ENCODE measurements at places on chromosomes 5 and 9.

DNA sequence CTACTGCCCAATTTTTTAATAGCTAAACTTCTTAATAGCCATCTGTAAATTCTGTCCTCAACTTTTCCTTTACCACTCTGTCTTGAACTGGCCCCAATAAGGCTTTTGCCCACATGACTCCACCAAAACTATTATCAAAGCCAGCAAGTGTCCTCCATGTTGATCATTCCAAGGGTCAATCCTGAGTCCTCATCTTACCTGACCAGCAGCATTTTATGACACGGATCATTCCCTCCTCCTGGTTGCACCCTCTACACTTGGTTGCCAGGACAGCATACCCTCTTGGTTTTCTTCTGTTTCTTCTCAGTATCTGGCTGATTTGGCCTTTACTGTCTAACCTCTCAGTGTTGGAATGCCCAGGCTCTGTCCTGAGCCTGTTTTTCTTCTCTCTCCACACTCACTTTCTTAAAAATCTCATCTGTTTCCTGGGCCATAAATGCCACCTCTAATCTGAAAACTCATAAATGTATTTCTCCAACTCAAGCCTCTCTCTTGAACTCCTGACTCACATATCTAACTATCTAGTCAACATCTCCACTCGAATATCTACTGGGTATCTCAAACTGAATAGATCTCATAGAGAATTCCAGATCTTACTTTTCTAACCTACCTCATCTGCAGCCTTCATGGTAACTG lies 40.0 kb upstream of the CDC42SE2 start:
- no peak for DNase-seq

DNA sequence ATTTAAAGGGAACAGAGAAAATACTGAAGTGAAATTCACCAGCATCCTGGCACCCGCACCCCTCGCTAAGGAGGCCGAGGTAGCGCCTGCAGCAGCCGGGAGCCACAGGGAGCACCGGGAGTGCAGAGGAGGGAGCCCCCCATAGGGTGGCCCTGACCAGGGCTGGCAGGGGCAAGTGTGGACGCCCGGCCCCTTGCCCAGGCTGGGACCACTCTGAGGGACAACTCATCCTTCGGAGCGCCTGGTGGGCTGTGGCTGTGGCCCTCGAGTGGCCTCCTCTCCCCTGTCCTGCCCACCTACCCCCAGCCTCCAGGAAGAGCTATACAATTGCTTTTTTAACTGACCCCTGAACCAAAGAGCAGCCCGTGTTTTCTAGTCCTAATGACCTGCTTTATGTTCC lies 47.0 kb downstream of the PLEKHG4B start:
- no peak for DNase-seq

DNA sequence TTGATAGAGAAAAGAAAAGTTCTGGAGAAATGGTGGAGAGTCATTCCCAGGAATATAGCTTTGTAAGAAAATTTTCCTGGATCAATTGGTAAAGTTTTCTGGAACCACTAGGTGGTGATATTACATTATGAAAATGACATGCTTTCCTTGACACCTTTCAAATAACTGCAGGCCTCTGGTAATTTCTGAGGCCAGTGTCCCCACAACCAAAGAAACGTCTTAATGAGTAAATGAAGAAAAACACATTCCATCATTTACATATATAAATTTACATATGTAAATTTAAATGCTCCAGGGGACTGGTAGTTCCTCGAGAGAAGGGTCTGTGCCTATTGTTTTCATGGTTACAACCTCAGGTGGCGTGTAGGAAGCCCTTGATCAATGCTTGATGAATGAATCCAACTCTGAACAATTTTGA lies 17.2 kb upstream of the RGS3 start:
- DNase-seq: peak; percentile 46

DNA sequence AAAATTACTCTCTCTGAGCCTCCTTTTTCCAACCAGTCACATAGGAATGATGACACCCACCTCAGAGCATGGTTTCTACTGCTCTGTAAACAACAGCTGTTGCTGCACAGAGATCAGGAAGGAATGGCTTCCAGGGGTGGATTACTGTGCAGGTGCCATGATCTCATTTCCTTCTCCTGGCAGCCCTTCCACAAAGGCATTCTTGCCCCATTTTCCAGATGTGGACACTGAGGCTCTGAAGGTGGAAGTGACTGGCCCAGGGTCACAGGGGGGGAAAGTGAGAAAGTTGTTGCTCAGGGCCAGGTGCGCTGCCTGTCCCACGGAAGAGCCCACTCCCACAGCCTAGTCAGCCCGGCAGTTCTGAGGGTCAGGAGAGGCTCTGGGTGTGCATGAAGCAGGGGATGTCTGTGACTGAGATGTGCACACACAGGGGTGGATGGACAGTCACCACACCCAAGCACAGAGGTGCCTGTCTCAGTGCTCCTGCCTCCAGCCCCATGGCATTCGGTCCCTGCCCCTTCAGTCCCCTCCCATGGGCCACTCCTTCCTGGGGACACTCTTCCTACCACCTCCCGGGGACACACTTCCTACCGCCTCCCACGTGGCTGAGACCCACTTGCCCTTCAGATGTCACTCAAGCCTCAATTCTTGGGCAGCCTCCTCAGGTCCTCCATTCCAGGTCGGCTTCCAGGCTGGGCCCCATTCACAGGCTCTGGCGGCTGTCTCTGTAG lies 17.0 kb downstream of the FGFR4 start:
- no peak for DNase-seq

- DNase-seq: no peak
Observed at GRCh38 chr5:120435129-120435528, 29.0 kb upstream of the PRR16 start.

DNA sequence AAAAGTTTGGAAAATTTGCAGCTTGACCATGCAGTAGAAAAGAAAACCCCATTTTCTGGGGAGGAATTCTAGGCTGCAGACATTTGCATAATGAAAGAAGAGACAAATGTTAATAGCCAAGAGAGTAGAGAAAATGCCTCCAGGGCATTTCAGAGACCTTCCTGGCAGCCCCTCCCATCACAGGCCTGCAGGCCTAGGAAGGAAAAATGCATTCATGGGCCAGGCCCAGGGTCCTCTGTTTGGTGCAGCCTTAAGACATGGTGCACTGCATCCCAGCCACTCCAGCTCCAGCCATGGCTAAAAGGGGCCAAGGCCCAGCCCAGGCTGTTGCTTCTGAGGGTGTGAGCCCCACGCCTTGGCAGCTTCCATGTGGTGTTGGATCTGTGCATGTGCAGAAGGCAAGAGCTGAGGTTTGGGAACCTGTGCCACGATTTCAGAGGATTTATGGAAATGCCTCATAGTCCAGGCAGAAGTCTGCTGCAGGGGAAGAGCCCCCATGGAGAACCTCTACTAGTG lies 75.0 kb upstream of the OR13F1 start:
- no peak for DNase-seq

DNA sequence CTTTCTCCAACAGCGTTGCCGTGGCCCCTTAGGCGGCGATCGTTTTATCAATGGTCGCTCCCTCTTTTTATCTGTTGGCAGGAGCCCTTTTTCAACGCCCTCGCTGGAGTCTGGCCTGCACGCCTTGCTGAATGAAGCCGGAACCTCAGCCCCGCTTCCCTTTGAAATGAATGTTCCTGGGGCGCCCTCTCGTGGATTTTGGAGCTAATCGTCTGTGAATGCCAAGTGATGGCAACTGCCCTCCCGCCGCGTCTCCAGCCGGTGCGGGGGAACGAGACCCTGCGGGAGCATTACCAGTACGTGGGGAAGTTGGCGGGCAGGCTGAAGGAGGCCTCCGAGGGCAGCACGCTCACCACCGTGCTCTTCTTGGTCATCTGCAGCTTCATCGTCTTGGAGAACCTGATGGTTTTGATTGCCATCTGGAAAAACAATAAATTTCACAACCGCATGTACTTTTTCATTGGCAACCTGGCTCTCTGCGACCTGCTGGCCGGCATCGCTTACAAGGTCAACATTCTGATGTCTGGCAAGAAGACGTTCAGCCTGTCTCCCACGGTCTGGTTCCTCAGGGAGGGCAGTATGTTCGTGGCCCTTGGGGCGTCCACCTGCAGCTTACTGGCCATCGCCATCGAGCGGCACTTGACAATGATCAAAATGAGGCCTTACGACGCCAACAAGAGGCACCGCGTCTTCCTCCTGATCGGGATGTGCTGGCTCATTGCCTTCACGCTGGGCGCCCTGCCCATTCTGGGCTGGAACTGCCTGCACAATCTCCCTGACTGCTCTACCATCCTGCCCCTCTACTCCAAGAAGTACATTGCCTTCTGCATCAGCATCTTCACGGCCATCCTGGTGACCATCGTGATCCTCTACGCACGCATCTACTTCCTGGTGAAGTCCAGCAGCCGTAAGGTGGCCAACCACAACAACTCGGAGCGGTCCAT lies 10.0 kb downstream of the S1PR3 start:
- DNase-seq: peak; percentile 68

GRCh38 chr9:91417602-91418214 lies 5.9 kb downstream of the NFIL3 start:
- no peak for DNase-seq

- DNase-seq: no peak
Observed at GRCh38 chr5:101482931-101483330, 579.8 kb upstream of the ST8SIA4 start.

GRCh38 chr9:132069046-132069898 lies 10.4 kb downstream of the MED27 start:
- DNase-seq: no peak

DNA sequence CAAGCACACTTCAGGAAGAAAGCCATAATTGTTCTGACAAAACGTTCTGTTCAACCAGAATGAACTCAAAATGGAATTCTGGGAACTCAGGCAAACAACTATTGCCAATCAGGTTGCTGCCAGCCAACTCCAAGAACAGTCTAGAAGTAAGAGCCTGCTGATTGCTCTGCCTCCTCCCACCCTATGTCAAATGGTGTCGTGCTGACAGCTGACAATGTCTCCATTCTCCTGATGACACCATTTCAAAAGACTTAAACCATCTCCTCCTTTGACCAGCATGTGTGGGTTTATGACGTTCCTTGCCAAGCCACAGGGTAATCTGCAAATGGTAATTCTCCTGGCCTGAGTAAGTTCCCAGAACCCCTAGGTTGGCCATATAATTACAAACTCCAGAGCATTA lies 21.9 kb upstream of the PLIN2 start:
- DNase-seq: no peak

- DNase-seq: no peak
Observed at GRCh38 chr5:79743846-79744605, 54.4 kb downstream of the CMYA5 start.

GRCh38 chr5:76415855-76416254 lies 12.8 kb downstream of the IQGAP2 start:
- no peak for DNase-seq

- no peak for DNase-seq
Observed at GRCh38 chr5:133642153-133642722, 29.9 kb upstream of the FSTL4 start.

DNA sequence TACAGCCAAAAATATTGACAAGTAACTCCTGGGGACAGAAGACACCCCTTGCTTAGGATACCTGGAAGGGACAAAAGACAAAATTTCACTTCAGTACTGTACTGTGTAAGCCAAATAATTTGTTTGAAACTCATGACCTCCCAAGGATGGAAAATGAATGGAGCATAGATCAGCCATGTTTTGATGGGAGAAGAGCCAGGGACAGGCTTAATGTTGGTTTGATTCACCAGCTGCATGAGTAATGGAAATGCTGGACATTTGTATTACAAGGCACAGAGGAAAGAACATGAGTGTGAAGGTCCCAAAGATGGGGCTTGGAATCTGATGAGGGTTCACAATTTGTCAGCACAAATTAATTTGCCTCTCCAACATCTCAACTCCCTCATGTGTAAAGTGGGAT lies 122.8 kb downstream of the ENC1 start:
- no peak for DNase-seq

DNA sequence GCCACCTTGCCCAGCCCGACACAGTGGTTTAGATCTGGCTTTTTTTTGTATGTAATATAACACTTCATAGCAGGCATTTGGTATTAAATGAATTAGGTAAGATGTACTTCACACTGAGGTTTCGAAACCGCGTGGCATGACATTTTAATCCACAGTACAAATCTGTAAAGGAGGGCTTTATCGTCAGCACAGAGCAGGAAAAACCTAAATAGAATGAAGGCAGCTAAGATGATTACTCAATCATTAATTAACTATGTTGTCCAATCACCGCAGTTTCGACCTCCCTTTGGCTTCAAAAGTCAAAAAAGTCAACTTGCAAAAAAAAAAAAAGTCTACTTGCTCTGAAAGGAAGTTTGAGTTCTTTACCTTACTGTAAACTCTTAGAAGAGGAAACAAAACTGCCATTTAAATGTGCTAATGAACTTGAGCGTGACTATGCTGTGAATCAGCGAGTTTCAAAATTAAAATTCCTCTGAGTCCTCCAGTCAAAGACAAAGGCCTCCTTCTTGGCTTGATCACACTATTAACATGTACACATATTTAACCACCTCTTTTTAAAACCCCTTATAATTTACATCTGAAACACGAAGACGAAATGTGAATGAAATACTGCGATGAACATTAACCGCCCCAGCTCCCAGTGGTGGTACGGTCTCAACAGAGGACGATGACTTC lies 698 bp upstream of the SEC24A start:
- no peak for DNase-seq

DNA sequence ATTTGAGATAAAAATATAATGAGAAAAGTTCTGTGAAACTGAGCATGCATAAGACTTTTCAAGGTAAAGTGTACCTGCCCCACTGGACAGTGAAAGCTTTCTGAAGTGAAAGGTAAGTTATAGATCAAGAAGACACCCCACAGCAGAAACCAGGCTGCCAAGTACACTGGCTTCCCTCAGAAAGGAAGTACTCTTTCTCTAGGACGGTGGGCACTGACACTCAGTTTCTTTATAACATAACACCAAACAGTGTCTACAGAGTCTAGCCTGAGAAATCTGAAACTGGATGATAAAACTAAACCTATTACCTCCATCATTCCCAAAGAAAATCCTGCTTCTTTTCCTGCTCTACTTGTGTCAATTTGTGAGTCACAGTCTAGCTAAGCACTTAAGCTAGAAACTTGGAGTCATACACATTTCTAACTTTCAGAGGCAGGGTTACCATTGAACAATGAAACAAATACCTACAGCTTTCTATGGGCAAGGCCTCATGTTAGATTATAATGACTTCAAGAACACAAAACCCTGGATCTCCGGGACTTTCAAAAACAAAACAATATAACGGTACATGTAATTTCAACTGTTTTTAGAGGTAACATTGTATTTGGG lies 136.7 kb downstream of the CPLANE1 start:
- no peak for DNase-seq

Measured in SK-N-DZ (cell line).